ENCODE measurements at places on chromosomes 12 and 14.

- DNase-seq: no peak
Observed at GRCh38 chr12:49696723-49697122, 10.5 kb downstream of the FMNL3 start.

DNA sequence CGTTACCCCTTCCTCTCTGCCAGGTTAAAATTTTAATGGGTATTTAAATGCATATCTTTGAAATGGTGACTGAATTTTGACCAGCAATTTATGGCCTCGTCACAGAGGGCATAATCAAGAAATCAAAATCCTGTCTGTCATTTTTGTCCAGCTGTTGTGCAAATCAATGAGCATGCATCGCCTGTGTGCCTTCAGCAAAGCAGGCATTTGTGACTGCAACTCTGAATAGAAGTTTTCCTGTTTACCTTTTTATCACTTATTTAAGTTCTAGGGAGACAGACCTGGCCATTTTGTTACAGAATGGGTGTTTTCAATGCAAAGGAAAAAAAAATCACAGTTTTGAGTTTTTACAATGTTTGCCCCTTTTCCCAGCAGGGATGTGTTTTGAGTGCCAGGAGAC lies 107.4 kb downstream of the PPM1A start:
- no peak for DNase-seq

DNA sequence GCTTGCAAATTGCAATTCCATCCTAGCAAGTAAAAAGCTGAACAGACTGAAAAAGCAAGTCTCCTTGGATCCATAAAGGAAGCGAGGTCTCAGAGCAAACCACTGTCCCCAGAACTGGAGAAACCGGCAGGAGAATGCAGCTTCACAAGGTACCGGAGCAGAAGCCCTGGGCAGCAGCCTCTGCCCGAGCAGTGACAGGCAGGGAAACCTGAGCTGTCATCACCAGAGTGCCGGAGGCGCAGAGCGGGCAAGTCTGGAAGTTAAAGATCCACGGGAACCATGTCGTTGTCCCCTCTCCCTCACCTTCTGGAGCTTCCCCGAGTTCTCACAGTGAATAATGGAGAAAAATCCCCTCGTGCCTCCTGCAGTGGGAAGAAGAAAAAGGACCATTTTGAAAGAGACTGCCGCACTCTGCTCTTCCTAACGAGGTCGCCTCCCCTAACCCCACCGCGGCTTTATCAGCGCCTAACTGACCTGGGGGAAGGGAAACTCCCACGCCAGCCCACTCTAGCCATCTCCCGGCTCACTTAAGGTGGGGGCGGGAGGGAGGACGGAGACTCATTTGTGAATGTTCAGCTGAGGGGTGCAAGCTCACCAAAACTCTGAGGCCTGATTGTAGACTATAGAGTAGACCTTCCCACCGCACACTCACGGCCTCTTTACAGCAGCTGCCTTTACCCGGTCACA lies 27.8 kb downstream of the FBXL14 start:
- no peak for DNase-seq

DNA sequence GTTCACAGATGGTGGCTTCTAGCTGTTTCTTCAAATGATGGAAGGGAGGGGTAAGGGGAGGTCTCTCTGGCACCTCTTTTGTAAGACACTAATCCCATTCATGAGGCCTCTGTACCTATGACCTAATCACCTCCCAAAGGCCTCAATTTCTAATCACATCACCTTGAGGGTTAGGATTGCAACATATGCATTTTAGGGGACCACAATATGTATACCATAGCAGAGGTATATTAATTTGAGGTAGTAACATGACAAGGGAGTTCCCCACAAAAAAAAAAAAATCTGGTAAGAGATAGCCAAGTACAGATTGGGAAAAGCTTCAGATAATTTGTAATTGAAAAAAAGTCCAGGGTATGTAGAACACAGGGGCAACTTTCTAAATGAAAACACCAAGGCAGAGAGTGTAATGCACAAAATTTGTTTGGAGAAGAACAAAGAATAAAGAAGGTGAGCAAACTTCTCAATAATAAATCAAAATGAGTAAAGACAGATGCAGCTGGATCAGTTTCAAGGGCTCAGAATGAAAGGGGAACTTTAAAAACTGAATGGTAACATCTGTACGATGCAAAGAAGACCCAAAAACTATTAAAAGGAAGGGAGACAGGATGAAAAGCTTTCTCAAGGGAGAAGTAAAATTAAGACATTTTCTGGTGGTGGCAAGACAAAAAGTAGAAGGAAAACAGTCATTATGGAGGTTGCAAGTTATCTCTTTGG lies 125.5 kb upstream of the DCN start:
- no peak for DNase-seq

GRCh38 chr12:62694632-62695031 lies 228.0 kb downstream of the MON2 start:
- DNase-seq: no peak

GRCh38 chr12:116703214-116703795 lies 34.6 kb downstream of the SPRING1 start:
- DNase-seq: peak; percentile 35

GRCh38 chr12:126488806-126489205 lies 1423.6 kb downstream of the AACS start:
- no peak for DNase-seq

GRCh38 chr14:95018821-95019220 lies 138.5 kb downstream of the DICER1 start:
- no peak for DNase-seq

- no peak for DNase-seq
Observed at GRCh38 chr12:128606538-128606937, 217.2 kb downstream of the SLC15A4 start.

GRCh38 chr12:126337556-126338441 lies 1272.6 kb downstream of the AACS start:
- no peak for DNase-seq

DNA sequence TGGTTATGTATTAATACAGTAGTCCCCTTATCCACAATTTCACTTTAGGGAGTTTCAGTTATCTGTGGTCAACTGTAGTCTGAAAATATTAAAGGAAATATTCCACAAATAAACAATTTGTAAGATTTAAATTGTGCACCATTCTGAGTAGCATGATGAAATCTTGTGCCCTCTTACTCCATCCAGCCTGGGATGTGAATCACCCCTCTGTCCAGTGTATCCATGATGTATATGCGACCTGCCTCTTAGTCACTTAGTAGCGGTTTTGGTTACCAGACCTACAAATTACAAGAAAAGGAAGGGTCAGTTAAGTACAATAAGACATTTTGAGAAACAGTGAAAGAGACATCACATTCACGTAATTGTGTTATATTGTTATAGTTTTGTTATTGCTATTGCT lies 39.9 kb upstream of the MDGA2 start:
- no peak for DNase-seq
